ENCODE measurements at places on chromosomes 2 and 18. TPM values are rescaled to one million over a fixed set of nuclear protein-coding genes. Genes with fewer than 3 reads are reported as not detected.
A peak's percentile ranks its signal among the peaks of the same experiment; 100 is the strongest.

DNA sequence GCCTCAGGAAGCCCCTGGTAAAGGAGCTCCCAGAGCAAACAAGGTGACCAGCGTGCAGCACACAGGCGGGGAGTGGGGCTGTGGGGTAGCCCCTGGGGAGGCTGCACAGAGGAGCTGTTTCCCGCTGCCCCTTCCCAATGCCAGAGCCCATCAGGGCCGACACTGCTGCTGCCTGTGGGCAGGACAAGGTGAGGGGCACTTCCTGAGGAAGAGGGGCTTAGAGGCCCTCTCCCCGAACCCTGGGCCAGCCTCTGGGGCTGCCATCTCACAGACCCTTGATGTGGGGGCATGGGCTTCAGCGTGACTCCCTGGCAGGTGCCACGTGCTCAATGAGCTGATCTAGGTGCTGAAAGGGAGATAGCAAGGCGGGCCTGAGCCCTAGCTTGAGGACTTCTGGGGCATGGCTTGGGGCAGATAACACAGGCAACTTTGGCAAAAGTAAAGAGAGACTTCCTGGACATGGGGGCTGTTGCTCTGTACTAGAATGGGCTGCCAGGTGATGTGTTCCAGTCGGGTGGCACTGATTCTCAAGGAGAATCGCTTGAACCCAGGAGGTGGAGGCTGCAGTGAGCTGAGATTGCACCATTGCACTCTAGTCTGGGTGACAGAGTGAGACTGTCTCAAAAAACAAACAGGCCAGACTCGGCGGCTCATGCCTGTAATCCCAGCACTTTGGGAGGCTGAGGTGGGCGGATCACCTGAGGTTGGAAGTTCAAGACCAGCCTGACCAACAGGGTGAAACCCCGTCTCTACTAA lies 9.9 kb upstream of the KLF11 start:
- no peaks in the 10 kb centered on the region for H3K36me3 ChIP-seq
- no peak overlapping the region for H3K27ac ChIP-seq
- no peaks in the 10 kb centered on the region for H3K4me1 ChIP-seq
- H3K27me3 ChIP-seq = no peaks in the 10 kb centered on the region
- no peak overlapping the region for H3K4me3 ChIP-seq

DNA sequence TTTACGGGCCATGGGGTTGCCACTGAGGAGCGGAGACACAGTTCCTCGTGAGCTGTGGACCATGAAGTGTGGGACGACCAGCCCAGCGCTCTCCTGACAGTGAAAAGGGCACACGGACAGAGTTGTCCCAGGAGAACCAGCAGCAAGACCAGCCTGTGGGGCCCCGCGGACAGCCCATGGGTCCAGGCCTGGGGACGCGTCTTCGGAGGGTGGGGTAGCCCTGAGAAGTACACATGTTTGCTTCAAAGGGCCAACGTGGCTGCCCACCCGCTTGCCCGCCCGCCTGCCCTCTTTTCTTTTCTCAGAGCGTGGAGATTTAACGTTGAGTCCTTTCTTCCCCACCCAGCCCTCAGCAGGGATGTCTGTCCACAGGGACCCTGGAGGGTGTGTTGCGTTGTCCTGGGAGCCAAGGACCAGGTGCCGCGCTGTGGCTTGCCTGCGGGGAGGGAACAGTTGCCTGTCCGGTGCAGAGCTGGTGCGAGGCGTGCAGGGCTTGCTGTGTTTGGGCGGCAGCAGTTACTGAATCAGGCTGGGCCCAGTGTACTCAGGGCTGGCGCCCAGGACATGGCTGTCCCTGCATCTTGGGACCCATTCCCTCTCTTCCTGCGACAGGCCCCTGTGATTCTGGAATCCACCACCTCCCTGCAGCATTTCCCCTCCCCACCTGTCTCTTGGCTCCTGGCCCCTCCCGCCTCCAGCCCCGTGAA lies 120.1 kb upstream of the HDAC4 start:
- no peak overlapping the region for H3K4me3 ChIP-seq
- peaks cover 2% of the 10 kb centered on the region for H3K4me1 ChIP-seq
- no peaks in the 10 kb centered on the region for H3K36me3 ChIP-seq
- peak; percentile 67 for DNase-seq
- H3K27ac ChIP-seq = no peak overlapping the region

- H3K4me3 ChIP-seq = no peak overlapping the region
- DNase-seq = no peak
- no peaks in the 10 kb centered on the region for H3K27me3 ChIP-seq
- no peaks in the 10 kb centered on the region for H3K4me1 ChIP-seq
Observed at GRCh38 chr2:146003337-146003736, 1483.4 kb upstream of the ZEB2 start.

GRCh38 chr2:50575232-50575631 lies 456.7 kb downstream of the NRXN1 start:
- no peaks in the 10 kb centered on the region for H3K27me3 ChIP-seq
- no peak for DNase-seq
- H3K4me1 ChIP-seq = no peaks in the 10 kb centered on the region
- no peak overlapping the region for H3K27ac ChIP-seq

DNA sequence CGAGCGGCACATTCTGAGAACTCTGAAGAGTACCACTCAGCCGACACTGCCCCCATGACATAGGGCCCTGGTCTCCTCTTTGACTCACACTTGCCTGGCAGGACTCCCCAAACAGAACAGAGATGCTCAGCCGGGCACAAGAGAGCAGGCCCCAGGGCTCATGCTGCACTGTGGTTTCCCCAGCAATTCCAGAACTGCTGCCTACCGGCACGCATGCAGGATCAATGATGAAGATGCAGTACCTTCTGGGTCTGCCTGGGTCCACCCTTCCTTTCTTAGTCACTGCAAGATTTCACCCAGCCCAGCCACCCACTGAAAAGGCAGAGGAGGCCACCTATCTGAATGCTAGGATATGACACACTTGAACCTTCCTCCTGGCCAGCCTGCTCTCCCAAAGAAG lies 49.4 kb downstream of the BCL11A start:
- no peak overlapping the region for H3K4me3 ChIP-seq
- no peak for DNase-seq
- H3K27me3 ChIP-seq = no peaks in the 10 kb centered on the region
- no peaks in the 10 kb centered on the region for H3K36me3 ChIP-seq

GRCh38 chr2:219119422-219120043 lies 41.1 kb downstream of the NHEJ1 start:
- peak; percentile 82 for DNase-seq
- H3K27me3 ChIP-seq = no peaks in the 10 kb centered on the region
- no peaks in the 10 kb centered on the region for H3K4me1 ChIP-seq
- no peaks in the 10 kb centered on the region for H3K36me3 ChIP-seq
- no peak overlapping the region for H3K4me3 ChIP-seq
- no peak overlapping the region for H3K27ac ChIP-seq

- H3K27ac ChIP-seq = no peak overlapping the region
- H3K4me1 ChIP-seq = no peaks in the 10 kb centered on the region
- DNase-seq = no peak
- H3K4me3 ChIP-seq = no peak overlapping the region
- no peaks in the 10 kb centered on the region for H3K36me3 ChIP-seq
Observed at GRCh38 chr2:140639628-140640027, 1491.2 kb downstream of the LRP1B start.

DNA sequence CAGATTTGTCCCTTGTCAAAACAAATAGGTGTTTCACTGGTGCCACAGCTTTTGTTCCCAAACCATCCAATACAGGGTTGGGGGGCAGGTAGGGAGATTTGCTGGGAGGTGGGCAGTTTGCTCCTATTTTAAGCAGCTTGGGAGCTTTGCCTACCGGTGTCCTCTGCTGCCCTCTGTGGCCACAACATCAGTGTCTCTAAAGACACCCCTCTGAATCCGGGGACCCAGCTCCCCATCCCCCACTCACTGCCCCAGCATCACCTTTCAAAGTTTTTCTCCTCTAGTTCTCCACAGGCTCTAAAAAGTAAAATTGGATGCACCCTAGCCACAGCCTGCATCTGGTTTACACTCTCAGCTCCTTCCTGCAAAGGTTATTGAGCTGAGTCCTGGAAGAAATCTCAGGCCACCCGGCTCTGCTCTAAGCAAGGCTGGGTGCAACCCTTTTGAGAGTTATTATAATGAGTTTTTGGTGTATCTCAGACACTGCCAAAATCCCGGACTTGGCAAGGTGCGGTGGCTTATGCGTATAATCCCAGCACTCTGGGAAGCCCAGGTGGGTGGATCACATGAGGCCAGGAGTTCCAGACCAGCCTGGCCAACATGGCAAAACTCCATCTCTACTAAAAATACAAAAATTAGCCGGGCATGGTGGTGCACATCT lies 2.9 kb upstream of the EPAS1 start:
- H3K4me1 ChIP-seq = no peaks in the 10 kb centered on the region
- H3K36me3 ChIP-seq = no peaks in the 10 kb centered on the region
- no peak overlapping the region for H3K4me3 ChIP-seq
- DNase-seq = no peak
- peaks cover 5% of the 10 kb centered on the region for H3K27me3 ChIP-seq

DNA sequence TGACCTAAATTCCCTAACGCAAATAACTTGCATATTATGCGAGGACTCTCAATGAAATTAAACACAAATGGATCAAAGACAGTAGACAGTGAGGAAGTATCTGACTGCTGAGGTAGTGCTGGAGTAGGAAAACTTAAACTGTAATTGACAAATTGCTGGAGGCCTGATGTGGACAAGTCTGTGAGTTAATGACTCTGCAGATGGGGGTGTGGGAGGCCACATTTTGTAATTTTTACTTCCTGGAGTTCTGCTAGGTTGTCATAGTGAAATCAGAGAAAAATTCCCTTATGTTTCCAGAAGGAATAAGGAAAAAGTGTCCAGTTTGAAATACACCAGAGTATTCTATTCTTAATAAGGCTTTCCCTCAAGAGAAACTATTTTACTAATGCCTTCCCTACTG lies 333.0 kb upstream of the CNTNAP5 start:
- no peaks in the 10 kb centered on the region for H3K4me1 ChIP-seq
- no peaks in the 10 kb centered on the region for H3K27me3 ChIP-seq
- DNase-seq = no peak
- H3K36me3 ChIP-seq = no peaks in the 10 kb centered on the region
- H3K4me3 ChIP-seq = no peak overlapping the region

NAT8 gene
- total RNA-seq = 94.4 TPM

SOCS6 gene
- total RNA-seq = 18.7 TPM

WDR12 gene
- total RNA-seq = 37.8 TPM

UGT1A6 gene
- total RNA-seq = 43.7 TPM

All from kidney (tissue), 22 donors.